ENCODE measurements at places on chromosomes 5 and 9. TPM values are rescaled to one million over a fixed set of nuclear protein-coding genes. Genes with fewer than 3 reads are reported as not detected.

DNA sequence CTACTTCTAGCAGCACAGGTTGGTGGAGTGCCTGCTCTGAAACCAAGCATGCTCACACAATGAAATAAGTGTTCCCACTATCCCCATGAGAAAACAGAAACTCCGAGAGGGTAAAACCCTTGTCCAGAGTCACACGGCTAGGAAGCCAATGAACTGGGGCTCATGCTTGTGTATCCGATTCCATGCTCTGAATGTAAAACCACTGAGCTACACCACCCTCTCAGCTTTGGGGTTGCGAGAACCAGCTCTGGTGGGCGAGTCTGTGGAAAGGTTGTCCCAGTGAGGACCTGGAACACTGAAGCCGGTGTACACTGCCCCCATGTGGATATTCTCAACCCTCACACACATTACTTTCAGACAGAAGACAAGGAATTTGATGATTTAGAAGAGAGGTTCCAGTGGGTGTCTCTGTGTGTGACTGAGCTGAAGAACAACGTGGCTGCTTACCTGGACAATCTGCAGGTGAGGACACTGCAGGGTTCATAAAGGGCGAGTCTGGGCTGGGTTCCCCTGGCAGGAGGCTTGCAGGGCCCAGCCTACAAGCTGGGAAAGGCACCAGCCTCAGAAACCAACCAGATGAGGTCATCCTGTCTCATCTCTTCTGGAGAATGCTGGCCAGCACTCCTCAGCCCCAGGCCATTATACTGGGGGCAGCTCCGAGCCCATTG lies 37.4 kb downstream of the ARHGEF37 start:
- DNase-seq: no peak

GRCh38 chr5:39665328-39665727 lies 240.5 kb upstream of the DAB2 start:
- no peak for DNase-seq

DNA sequence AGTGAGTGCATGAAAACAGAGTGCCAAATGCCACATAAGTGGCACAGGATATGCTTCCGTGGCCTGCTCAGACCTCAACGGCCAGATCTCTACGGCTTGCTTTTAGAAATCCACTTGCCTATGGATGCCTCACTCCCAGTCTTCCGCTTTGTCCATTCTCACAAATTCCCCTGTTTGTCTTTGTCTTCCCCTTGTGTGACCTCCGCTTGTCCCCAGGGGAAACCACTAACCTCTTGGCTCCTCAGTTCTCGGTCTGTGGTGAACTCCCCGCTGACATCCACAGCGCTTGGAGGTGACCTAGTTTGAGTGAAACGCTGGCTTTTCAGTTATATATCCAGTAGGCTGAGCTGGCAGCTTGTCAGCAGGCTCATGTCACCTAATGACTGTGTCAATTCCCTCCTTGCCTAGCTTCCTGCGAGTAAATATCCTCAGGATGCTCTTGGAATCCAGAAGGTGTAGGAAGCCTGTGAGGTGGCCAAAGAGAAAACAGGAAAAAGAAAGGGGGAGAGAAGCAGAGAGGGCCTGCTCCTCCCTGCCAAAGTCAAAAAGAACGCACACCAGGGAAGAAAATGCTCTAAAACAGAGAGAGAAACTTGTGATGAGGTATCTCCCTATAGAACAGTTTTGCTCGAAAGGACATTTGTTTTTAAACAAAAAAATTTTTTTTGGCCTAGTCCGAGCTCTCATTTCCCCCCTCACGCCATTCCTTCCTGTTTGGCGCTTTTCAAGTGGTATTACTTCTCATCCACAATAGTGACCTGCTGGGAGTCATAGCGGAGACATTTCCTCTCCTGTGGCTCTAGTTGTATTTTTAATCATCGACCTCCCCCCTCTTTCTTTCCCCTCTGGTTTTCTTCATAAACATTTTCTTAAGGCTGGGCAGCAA lies 101.6 kb upstream of the SPRY4 start:
- DNase-seq: peak; percentile 80

DNA sequence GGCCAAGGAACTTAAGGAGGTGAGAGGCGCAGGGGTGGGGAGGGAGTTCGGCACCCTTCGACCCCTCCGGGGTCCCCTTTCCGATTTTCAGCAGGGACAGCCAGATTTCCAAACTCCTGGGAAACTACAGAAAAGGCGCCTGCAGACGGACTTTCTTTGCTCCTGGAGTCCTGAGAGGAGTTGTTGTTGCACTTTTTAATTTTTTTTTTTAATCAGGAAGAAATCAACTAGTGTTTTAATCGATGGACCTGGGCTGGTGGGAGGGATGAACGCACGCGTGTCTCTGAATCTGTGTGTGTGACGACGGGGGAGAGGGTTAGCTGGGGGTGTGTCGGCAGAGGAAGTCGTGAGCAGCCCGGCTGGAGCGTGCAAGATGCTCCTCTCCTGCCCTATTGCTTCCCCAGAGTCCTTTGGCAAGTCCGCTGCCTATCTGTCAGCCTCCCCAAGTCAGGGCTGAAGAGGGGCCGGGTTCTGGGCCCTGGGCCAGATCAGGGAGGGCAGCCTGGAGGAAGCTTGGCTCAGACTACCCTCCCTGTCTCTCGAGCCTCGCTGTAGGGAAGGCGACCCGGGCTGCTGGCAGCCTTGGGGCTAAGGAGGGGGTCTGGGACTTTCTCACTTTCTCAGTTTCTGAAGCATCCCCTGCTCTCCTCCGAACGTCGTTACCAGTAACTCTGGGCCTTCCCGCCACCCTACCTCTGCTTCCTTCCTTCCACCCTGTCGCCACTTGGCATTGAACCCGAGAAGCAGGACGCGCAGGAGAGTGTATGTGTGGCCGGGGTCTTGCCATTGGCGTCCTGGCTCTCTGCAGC lies 731 bp downstream of the PRR16 start:
- DNase-seq: peak; percentile 81

- DNase-seq: no peak
These were observed 39.0 kb downstream of the GAS1 start for GRCh38 chr9:86908261-86908660.

DNA sequence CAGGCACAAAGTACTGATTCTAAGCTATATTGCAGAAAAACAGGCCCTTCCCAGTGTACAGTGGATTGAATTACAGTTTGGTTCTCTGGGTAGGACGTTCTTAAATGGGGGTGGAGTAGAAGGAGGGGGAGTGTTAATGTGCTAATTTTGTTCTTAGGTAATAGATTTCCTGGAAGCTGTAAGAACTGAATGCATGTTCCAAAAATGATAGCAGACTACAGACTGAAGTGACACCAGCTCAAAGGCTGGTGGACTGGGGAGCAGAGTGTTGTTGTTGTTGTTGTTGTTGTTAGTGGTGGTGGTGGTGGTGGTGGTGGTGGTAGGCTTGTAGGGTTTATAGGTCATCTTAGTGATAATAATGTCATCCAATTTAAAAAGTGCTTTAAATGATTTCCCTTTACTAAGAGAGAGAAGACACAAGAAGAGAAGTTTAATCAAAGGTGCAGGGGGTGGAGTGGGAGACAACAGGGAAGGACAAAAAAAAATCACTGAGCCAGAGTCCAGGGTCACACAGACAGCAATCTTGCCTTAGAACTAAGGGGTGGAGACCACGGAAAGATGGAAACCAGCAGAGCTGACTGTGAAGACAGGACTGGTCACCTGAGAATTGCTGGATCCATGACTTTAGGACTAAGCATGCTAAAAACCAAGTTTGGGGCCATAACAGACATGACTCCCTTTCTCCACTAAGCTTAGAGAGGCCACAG lies 27.0 kb downstream of the TTLL11 start:
- no peak for DNase-seq

GRCh38 chr9:97788763-97789663 lies 64.0 kb upstream of the FOXE1 start:
- no peak for DNase-seq

DNA sequence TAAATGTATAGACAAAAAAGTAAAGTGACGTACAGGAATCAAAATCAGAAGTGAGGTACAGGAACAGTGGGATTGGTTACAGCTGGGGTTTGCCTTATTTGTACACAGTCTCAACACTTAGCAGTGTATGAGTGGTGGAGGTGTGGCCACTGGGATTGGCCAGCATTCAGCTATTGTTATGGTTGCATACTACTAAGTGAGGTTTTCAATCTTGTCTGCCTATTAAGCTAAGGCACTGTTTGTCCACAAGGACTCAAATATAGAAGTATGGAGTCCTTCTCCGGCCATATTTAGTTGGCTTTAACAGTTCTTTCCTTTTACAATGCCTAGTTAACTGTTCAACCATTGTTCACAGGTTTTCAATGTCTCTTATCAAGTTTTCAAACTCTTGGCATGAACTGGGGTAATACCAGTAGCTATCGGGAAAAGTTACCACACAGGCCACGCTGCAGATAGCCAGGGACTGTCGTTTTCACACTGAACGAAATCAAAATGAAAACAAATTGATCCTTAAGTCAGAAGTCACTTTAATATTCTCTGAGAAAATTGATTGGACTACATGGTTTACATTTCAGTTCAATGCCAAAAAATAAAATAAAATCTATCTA lies 176.0 kb upstream of the FREM1 start:
- DNase-seq: no peak

DNA sequence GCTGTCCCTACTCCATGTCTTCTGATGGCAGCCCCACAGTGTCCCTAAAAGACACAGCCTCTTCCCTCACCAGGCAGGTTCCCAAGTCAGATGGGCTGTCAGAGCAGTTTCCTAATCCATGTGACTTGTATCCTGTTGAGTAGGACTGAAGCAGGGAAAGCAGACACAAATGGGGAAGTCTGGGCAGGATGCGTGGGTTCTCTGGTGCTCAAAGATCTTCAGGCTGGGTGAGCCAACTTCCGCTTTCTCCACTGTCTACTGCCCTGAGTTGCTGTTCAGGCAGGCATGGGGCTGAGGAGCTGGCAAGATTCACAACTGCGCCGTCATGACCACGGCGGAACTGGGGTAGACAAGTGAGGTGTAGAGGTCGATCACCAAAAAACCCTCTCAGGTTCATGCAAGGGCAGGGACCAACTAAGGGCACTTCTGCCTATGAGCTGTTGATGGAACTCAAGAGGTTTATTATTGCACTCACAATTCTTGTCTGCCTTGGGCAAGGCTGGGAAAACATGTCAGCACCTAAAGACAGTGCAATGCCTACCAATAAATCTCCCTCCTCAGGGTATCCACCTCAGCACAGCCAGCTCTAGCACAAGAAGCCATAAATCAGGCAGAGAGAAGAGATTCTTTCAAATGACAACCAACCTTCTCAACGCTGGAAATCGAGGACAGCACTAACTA lies 83.4 kb downstream of the RAPGEF1 start:
- peak; percentile 65 for DNase-seq

DNA sequence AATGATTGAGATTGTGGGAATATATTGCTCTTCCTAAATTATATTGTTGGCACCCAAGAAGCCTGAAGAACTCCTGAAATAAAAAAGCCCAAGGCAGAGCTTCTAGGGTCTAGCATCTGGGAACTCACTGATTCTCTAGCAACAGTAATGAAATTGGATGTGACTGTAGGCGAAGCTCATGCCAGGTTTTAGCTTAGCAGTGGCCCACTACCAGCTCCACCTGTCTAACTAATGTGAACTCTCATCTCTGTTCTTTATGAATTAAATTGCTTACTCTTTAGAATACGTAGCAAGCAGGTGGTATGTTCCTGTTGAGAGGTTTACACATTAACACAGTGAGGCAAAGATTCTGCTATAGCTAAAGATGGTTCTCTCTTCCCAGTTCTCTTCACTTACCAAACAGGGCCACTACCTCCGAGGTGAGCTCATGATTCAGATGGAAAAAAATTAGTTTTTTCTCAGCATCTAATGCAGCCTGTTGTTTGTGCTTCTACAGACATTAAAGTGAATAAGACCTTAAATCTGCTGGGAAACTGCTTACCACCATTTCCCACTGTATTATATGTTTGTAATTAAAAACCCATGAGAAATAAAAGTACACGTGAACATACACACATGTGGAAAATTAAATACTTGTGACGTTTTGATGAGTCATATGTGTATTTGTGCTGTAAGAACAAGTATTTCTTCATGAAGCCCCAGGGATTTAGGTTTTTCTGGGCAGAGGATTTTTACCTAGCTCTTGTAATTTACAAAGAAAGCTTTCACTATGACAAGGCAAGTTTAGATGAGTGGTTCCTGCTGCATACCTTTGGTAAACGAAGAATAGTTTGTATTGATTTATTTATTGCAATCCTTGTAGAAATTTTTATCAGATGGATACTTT lies 360.1 kb downstream of the KDM4C start:
- DNase-seq: no peak

DNA sequence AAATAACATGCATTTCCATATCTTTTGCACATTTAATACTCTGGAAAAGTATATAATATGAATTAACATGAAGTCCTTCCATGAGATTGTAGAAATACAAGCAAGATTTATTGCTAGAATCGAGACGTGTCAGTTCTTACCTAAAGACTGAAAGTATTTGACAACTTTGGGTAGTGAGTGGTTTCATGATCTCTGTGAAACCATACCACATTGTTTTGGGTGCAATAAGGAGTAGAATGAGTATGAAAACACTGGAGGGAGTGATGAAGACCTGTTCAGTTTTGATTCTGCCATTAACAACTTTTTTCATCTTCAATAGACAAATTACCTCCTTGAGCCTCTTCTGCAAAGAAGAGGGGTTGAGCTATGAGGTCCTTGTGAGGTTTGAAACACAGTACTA lies 133.7 kb downstream of the NUDT12 start:
- no peak for DNase-seq

- DNase-seq: peak; percentile 73
These were observed 12.9 kb upstream of the FRRS1L start for GRCh38 chr9:109179801-109180523.

DNA sequence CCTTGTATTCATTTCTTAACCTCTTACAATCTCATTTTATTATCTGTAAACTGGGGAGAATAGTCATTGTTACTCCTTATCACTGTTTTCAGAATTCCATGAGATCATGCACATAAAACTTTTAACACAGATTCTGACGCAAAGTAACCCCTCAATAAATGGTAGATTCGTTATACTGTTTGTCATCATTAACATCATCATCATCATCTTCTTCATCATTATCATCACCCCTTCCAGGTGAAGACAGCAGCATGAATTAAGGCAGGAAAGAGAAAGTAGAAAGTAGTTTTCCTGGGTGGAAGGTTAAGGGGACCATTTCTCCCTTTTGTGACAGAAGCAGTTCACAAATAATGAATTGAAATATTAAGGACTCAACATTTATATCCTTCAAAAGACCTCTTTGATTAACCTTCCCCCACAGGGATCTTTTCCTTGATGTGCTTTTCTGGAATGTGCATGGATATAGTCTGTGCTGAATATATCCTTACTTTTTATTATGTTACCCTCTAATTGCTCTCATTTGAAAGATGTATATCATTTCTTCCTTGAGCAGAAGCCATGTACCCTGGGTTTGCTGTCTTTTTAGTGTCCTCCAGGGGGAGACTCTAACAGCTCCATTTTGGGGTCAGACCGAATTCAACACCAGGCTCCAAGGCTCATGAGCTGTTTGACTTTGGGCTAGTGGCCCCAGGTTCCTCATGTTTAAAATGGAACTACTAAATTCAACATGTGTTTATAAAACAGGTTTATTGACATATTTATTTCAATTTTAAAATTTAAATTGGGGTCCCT lies 1029.9 kb upstream of the WWC1 start:
- DNase-seq: no peak

Gene IL5
- total RNA-seq: not detected

Gene RBM18
- 36.2 TPM for total RNA-seq

Gene TAF1L
- not detected for total RNA-seq

Gene DRD1
- total RNA-seq: not detected

Gene NME5
- 6.6 TPM for total RNA-seq

Data from right cardiac atrium (tissue), 5 donors.